ENCODE measurements at places on chromosomes 3 and 15.
A peak's percentile ranks its signal among the peaks of the same experiment; 100 is the strongest.

GRCh38 chr3:167762296-167762695 lies 26.8 kb downstream of the SERPINI1 start:
- no peak for DNase-seq

- DNase-seq = no peak
Measured at GRCh38 chr3:123111640-123112039, 44.8 kb downstream of the PDIA5 start.

GRCh38 chr15:63576441-63576840 lies 20.7 kb upstream of the FBXL22 start:
- DNase-seq = no peak

- DNase-seq = no peak
Measured at GRCh38 chr3:37905987-37906674, 44.5 kb downstream of the CTDSPL start.

GRCh38 chr15:93052090-93052879 lies 36.7 kb downstream of the RGMA start:
- no peak for DNase-seq

GRCh38 chr15:96037584-96037983 lies 292.9 kb upstream of the NR2F2 start:
- DNase-seq = no peak

DNA sequence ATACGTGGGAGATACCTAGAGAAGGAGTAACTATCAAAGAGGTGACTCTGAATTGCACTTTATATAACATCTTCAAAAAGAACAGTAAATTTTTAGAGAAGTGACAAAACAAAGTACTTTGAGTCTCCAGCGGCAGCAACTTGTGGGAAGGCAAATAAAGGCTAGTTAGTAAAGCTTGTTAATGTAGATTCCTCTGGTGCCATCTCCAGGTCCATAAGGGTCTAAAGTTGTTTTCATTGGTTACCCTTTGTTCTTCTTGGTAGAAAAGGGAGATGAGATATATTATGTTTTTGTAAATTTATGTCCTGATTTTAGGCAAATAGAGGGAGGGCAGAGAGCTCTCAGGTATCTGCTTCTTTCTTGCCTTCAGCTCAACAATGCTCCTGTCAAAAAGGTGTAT lies 161.6 kb downstream of the MYRIP start:
- no peak for DNase-seq

GRCh38 chr3:4821338-4821737 lies 157.9 kb upstream of the BHLHE40 start:
- peak; percentile 17 for DNase-seq

- DNase-seq = no peak
Measured at GRCh38 chr3:4497843-4498324, 4.7 kb downstream of the ITPR1 start.
